NCI-H2081 (cell line): ENCODE measurements at places on chromosomes 13 and 19.

DNA sequence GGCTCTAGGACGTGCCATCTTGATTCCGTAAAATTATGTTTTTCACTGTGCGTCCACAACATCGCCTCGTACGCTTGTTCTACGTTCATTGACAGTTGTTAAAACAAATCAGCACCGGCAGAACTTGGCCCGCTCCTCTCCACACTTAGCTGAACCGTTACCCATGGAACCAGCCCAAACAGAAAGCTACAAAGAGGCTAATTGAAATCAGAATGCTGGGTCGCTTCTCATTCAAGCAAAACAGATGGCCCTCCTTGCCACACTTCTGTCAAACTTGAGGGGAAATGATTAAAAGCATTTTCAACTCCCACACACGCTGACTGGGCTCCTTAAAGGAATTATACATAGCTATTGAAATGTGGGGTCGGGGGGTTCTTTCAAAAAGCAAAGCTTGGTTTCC, 71.6 kb downstream of the TM9SF2 start:
- no peak for DNase-seq

DNA sequence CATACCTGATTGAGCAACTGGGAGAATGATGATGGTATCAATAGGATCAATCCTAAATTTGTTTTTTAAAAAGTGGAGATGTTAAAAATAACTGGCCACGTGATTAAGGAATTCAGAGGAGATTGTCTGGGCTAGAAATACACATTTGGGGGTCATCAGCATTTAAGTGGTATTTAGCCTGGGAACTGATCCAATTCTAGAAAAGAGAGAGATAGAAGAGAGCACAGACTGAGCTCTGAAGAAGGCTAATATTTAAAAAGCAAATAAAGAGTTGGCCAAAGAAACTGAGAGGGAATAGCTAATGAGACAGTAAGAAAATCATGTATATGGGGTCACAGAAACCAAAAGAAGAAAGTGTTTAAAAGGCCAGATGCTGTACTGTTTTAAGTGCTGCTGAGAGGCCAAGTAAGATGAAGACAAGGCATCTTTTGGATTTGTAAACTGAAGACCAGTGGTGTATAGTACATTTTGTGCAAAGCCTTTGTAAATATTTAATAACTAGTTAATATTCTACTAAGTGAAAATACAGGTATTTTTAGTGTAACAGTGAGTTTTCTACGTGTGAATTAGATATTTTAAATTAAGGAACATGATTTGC, 40.2 kb downstream of the UBL3 start:
- no peak for DNase-seq

DNA sequence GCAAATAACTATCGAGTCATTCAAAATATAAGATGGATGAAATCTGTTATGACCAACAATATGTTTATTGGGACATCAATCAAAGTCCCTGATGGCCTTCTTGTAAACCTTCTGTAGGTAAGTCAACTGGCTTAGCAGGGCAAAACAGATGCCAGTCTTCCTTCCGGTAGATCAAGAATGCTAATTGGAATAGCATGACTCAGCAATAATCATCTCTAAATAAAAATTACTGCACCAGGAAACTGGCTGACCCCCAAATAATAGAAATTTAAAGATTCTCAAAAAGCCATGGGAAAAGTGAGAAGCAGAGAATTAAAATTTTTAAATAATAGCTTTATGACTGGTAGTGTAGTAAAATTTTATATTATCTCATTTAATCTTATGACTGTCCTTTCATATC, 1005.4 kb downstream of the OLFM4 start:
- no peak for DNase-seq

DNA sequence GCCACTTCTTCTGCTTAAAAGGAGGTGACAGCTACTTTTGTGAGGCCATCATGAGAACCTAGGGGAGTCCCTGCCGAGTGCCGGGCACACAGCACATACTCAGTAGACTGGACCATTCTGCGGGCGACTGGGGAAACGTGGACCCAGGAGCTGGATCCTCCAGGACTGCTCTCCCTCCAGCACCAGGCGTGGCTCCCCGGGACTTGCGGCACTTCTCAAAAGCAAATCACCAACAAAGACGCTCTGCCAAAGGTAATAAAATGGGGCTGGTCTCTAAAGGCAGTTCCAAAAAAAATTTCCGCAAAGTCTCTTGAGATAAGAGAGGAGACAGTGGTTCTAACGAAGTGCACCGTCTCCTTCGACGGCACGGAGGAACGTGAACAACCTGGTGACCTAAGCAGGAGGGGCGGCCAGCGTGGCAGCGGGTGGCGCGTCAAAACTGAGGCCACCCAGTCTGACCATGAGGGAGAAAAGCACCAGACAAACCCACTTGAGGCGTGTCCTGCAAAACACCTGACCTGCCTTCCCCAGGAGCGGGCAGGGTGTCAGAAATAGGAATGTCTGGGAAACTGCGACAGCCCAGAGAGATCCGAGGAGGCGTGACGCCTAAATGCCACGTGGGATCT, 1.4 kb upstream of the TMPRSS9 start:
- no peak for DNase-seq

GRCh38 chr13:27574661-27575060, 45.7 kb downstream of the LNX2 start:
- no peak for DNase-seq

DNA sequence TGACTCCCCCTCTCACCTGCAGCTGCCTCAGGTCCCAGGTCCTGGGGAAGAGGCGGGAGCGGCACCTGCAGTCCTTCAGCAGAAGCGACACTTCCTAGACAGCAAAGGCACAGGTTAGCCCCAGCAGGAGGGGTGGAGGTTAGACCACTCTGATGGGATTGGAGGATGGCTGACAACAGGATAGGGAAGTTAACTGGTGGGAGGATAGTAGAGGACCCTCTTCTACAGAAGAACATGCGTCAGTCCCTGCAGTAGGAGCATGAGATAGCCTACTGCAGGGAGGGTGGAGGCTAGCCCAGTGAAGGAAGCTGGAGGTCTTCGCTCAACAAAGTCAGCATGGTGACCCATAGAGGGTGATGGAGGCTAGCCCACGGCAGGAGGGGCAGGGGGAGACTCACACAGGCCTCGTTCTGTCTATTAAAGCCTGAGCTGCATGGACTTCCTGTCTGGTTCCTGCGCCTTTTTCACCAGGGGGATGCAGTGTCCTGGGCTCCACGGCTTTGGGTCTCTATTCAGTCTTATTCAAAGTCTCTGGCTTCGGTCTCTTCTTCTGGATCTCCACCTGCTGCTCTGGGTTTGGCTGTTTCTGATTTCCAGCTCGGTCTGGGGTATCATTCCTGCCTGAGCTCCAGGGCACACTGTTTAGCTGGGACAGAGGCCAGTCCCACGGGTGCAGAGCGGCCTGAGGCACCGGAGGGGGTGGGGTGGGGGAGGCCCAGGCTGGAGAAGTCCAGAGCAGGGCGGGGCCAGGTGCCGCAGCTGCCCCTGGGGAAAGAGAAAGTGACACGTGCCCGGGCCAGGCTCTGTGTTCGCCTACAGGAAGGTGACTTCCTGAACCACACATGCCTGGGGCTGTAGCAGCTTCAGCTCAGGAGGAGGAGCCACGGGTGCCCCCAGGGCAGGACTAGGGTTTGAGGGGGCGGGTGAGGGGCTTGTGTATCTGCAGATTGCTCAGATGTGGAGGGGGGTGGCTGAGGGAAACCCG, 7.3 kb downstream of the IFNL3 start:
- peak; percentile 2 for DNase-seq

DNA sequence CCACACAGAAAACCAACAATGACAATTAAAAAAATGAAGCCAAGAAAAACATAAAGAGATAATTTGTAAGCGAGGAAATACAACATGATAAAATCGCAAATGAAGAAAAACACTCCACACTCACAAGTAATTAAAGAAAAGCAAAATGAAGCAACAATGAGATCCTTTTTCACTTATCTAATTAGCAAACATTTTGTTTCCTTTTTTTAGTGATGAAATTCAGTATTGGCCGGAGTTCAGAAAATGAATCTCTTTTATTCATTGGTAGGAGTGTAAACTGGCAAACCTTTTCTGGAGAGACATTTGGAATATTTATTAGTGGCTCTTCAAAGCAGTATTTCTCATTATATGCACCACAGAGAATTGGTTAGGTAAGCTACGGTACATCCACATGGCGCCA, 70.6 kb upstream of the POMP start:
- no peak for DNase-seq
